ENCODE measurements at places on chromosomes 2 and 18. TPM values are rescaled to one million over a fixed set of nuclear protein-coding genes. Genes with fewer than 3 reads are reported as not detected.

ARHGAP25 gene
- total RNA-seq: 0.36 TPM

SPATA3 gene
- total RNA-seq: not detected

TXNL4A gene
- total RNA-seq: 62.2 TPM

CPO gene
- not detected for total RNA-seq

LYPD1 gene
- total RNA-seq: 0.74 TPM

SH2D6 gene
- total RNA-seq: not detected

NHEJ1 gene
- total RNA-seq: 18.3 TPM

OR6B2 gene
- not detected for total RNA-seq

PREPL gene
- total RNA-seq: 31.3 TPM

RBM44 gene
- total RNA-seq: 0.65 TPM

RAB11FIP5 gene
- total RNA-seq: 48.5 TPM

REEP1 gene
- not detected for total RNA-seq

IL1RN gene
- total RNA-seq: 1.1 TPM

INHA gene
- total RNA-seq: 0.18 TPM

MRO gene
- 6.5 TPM for total RNA-seq

SRD5A2 gene
- total RNA-seq: not detected

SKOR2 gene
- total RNA-seq: not detected

CAMKMT gene
- 15.0 TPM for total RNA-seq

C2orf72 gene
- total RNA-seq: not detected

UBE2E3 gene
- total RNA-seq: 26.8 TPM

ASB18 gene
- not detected for total RNA-seq

ALKAL2 gene
- total RNA-seq: 1.3 TPM

LRATD1 gene
- total RNA-seq: 0.08 TPM

FAM161A gene
- 8.1 TPM for total RNA-seq

SLC23A3 gene
- 1.6 TPM for total RNA-seq

TEX44 gene
- total RNA-seq: not detected

TUBA3D gene
- total RNA-seq: not detected

KYNU gene
- total RNA-seq: 1.3 TPM

MEP1B gene
- not detected for total RNA-seq

NT5C1B gene
- not detected for total RNA-seq

LIPG gene
- 3.2 TPM for total RNA-seq

PRSS56 gene
- not detected for total RNA-seq

PLCL1 gene
- 12.4 TPM for total RNA-seq

IL36B gene
- not detected for total RNA-seq

CPS1 gene
- 35.7 TPM for total RNA-seq

CRYGC gene
- total RNA-seq: not detected

SLC5A7 gene
- total RNA-seq: not detected

TMEFF2 gene
- 4.7 TPM for total RNA-seq

SUMO1 gene
- 68.5 TPM for total RNA-seq

CYBRD1 gene
- total RNA-seq: 412 TPM

CHMP3 gene
- total RNA-seq: 87.5 TPM
